ENCODE measurements at places on chromosomes 6 and 20.

- H3K4me1 ChIP-seq, result no peaks in the 10 kb centered on the region
- no peak overlapping the region for H3K4me3 ChIP-seq
- no peaks in the 10 kb centered on the region for H3K27me3 ChIP-seq
- H3K36me3 ChIP-seq, result no peaks in the 10 kb centered on the region
- H3K27ac ChIP-seq, result no peak overlapping the region
Measured at GRCh38 chr6:131914234-131914633, 36.9 kb downstream of the CCN2 start.

- no peaks in the 10 kb centered on the region for H3K27me3 ChIP-seq
- DNase-seq, result no peak
- no peak overlapping the region for H3K27ac ChIP-seq
- H3K36me3 ChIP-seq, result no peaks in the 10 kb centered on the region
- peaks cover 11% of the 10 kb centered on the region for H3K4me1 ChIP-seq
Measured at GRCh38 chr6:142942805-142943227, 2.2 kb downstream of the HIVEP2 start.

DNA sequence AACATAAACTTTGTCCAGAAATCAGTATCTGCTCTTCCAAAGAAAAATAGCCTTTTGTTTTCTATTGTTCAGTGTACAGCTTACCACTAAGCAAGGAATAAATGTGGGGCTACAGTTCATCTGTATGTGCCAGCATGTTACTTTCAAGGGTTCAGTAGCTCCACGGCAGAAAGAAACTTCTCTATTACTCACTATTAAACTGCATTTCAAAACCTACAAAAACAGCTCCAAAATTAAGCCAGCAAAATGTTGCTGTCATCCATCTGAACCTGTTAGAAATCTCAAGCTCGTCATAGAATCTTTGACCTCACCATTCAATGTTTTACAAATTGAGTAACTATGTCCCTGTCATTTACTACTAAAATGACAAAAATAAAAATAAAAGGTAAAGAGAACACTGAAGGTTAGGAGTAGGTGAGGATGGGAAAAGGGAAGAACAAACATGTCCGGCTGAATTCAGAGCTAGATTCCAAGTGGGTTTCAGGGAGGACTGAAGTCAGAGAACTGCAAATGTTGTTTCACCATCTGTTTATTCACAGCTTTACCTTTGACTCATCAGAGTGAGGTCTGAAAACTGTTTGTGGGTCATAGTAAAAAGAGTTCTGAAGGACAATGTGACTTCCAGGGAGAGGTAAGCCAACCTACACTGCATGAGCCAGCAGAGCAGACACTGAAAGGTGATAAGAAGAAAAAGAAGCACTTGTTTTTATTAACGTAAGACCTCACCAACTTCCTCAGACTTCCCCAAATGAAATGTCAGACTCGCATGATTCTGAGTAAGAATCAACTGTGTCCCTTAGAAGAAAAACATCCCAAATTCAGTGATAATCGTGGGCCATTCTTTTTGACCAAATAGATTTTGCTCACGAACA lies 62.0 kb downstream of the ATXN1 start:
- no peaks in the 10 kb centered on the region for H3K36me3 ChIP-seq
- H3K27me3 ChIP-seq, result no peaks in the 10 kb centered on the region
- peak overlapping the region; percentile 78 for H3K27ac ChIP-seq
- no peak for DNase-seq
- peaks cover 52% of the 10 kb centered on the region for H3K4me1 ChIP-seq
- no peak overlapping the region for H3K4me3 ChIP-seq

- no peak overlapping the region for H3K27ac ChIP-seq
- no peaks in the 10 kb centered on the region for H3K36me3 ChIP-seq
- no peaks in the 10 kb centered on the region for H3K27me3 ChIP-seq
- H3K4me1 ChIP-seq, result no peaks in the 10 kb centered on the region
- H3K4me3 ChIP-seq, result no peak overlapping the region
- no peak for DNase-seq
Measured at GRCh38 chr6:18668994-18669393, 281.8 kb downstream of the RNF144B start.

- no peaks in the 10 kb centered on the region for H3K36me3 ChIP-seq
- peaks cover 3% of the 10 kb centered on the region for H3K4me1 ChIP-seq
- H3K27me3 ChIP-seq, result peaks cover 25% of the 10 kb centered on the region
Measured at GRCh38 chr6:166275714-166276166, 32.5 kb downstream of the PRR18 start.

- peak; percentile 73 for DNase-seq
- H3K27ac ChIP-seq, result peak overlapping the region; percentile 36
- H3K4me3 ChIP-seq, result no peak overlapping the region
- no peaks in the 10 kb centered on the region for H3K36me3 ChIP-seq
Measured at GRCh38 chr6:42898891-42899361, 16.9 kb upstream of the PTCRA start.

GRCh38 chr6:10320291-10320690 lies 94.6 kb downstream of the TFAP2A start:
- DNase-seq, result no peak
- peaks cover 5% of the 10 kb centered on the region for H3K4me1 ChIP-seq
- no peaks in the 10 kb centered on the region for H3K27me3 ChIP-seq
- H3K36me3 ChIP-seq, result no peaks in the 10 kb centered on the region

DNA sequence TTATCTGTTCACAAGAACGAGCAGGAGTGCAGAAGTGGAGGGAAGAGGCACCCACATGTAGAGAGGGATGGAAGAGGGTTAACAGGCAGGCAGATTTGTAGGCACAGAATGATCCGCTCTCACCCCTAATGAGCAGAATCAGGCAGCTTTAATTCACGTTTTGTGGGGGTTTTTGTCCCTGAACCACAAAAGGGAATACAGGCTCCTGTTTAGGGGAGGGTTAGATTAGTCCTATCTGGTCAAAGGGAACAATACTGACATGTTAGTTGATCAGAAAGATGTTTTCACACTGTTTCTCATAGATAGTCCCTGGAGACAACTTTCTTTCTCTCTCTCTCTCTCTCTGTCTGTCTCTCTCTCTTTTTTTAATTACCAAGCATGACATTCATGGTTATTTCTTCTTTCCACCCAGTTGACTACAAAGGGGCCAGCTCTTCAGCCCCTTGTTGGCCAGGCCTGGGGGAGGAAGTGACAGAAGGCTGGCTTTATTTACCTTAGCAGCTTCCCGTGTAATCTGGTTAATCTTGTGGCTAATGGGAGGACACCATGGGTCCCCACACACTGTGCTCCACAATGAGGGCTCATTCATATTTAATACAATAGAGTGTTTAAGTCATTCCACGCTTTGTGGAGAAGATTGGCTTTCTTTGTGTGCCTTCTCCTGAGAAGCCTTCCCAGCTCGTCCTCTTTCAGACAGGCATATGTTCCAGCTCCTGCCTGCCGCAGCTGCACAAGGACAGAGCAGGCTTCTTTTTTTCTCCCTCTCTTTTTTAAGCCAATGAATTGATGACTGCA lies 958.8 kb downstream of the TFAP2A start:
- no peaks in the 10 kb centered on the region for H3K27me3 ChIP-seq
- no peak overlapping the region for H3K27ac ChIP-seq
- no peak overlapping the region for H3K4me3 ChIP-seq
- H3K4me1 ChIP-seq, result no peaks in the 10 kb centered on the region

DNA sequence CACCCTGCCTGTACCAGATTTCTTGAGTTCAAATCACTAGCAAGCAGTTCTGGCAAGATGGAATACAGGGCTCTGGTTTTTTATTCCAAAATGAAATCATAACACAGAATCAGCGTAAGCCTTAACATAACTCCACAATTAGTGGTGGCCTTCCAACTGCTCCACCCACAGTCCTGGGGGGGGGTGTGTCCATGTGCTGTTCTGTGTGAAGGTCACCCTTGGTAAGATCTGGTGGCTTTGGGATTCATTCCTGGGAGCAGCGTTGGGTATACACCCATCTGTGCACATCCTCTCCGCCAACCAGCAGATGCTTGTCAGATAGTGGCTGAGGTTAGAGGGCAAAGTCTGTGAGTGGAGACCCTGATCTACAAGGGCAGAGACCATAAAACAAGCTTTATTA lies 49.9 kb upstream of the CD83 start:
- peaks cover 19% of the 10 kb centered on the region for H3K27me3 ChIP-seq
- no peaks in the 10 kb centered on the region for H3K4me1 ChIP-seq
- DNase-seq, result no peak
- no peak overlapping the region for H3K27ac ChIP-seq
- no peak overlapping the region for H3K4me3 ChIP-seq

DNA sequence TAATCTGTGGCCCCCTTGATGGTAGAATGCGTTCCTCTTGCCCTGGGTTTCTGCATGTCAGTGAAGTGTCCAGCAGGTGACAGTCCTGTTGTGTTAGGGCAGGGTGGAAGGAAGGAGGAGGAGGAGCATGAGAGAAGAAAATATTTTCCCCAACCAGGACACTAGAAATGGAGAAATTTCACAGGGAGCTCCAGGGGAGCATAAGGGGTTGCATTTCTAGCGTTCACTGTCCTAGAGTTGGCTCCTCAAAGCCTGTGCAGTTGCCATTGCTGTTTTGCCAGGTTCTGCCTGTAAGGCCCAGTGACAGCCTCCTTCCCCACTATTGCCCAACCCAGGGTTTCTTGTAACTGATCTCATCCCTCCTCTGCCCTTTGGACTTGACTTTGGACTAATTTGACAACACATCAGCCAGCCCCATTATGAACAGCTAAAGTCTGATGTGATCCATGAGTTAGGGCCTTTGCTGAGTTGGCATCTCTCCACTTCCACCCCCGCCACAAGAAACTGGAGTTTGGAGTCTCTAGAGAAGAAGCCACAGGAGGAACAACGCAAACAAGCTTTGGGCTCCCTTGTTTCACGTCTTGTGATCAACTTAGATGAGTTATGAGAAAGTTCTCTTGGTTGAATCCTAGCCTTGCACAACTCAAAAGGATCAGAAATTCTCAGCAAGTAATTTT lies 14.0 kb upstream of the FAM50B start:
- peaks cover 8% of the 10 kb centered on the region for H3K4me1 ChIP-seq
- peak; percentile 85 for DNase-seq
- H3K4me3 ChIP-seq, result no peak overlapping the region
- H3K27me3 ChIP-seq, result no peaks in the 10 kb centered on the region

DNA sequence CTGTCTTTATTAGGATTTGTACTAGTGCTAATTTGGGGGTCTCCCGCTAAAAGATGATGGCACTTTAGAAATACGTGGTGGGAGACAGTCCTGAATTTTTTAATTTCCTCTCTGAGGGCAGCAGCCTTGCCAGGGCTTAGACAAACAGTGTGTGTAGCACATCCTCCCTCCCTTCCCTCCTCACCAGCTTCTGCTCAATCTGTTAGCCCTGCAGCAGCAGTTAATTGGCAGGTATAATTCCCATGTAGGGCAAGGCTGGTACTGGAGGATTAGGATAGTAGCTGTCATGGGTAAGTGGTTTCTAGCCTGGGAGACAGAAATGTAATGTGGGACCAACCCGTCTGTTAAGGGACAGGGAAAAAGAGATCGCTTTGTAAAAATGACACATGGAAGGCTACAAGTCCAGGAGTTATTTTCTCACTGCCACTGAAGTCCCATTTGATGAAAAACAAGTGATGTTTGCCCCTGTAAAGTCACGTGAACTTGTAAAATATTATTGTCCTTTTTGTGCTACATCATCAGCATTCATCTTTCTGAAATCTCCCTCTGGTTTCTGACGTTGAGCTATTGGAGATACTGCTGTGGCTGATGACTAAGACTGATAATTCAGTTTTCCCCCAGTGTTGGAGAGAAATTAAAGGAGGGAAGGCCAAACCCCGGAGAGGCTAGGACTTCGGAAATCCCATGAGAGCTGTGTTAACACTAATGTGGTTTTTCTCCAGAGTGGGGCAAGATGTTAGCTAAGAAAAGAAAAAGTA lies 40.6 kb downstream of the CTNNBL1 start:
- H3K4me3 ChIP-seq, result no peak overlapping the region
- H3K4me1 ChIP-seq, result no peaks in the 10 kb centered on the region
- H3K36me3 ChIP-seq, result peaks cover 22% of the 10 kb centered on the region
- H3K27ac ChIP-seq, result no peak overlapping the region

DNA sequence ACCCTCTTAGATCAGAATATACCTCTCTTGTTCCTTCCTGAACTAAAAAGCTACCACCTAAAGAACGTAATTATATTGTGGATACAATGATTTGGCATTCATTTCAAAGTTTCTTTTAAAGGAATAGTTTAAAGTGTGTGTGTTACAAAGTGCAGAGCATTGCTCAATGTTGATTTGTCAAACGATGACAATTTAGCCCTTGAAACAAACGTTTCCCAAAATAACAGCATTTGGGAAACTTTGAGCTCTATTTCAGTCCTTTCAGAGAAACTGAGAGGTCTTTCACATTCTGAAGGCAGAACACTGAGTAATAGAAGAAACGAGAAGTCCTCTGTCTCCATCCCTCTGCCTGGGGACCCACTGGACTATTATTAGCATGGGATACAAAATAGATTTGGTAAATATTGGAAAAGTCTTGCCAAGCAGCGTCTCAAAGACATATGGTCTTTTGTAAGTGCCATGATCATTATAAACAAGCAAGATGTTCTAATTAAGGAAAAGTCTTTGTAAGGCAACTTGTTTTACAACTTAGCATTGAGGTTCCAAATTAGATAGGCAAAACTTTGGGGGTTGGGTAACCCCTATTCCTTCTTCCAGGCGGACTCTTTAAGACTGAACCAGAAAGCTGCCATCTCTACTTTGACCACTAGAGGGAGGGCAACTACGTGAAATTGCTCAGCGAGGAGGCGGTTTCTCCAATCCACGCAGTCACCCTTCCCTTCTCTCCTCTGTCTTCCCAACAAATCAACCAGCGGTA lies 208.8 kb downstream of the RNF144B start:
- peak overlapping the region; percentile 13 for H3K4me3 ChIP-seq
- no peaks in the 10 kb centered on the region for H3K4me1 ChIP-seq
- peak; percentile 73 for DNase-seq
